Ureter (tissue), 1 donor: ENCODE measurements at places on chromosomes 13 and 19.
A peak's percentile ranks its signal among the peaks of the same experiment; 100 is the strongest.

- no peak for DNase-seq
These were observed 156.2 kb downstream of the DNAJC3 start for GRCh38 chr13:95833126-95833525.

- DNase-seq, result no peak
These were observed 20.3 kb downstream of the RDH8 start for GRCh38 chr19:10033614-10034013.

DNA sequence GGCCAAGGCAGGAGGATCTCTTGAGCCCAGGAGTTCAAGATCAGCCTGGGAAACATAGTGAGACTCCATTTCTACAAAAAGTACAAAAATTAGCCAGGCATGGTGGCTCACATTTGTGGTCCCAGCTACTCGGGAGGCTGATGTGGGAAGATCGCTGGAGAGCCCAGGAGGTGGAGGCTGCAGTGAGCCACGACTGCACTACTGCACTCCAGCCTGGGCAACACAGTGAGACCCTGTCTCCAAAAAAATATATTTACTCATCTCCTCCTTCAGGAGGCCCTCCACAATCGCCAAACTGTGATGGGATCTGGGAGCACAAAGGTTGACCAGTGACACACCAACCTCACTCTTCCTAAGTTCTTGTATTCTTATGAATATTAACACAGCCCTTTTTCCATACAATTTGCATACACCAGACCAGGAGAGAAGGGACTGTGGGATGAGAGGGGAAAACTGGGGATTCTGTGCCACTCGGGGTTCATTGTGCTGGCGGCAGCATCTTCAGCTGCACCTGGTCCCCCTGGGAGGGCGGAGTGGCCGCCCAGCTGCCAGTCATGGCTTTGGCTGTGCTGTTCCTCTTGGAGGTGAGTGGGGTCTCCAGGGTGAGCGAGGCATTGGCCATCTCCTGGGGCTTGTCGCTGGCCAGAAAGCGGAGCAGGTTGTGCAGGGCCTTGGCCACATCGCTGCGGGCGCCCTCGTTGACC lies 5.8 kb upstream of the OPA3 start:
- DNase-seq, result no peak

DNA sequence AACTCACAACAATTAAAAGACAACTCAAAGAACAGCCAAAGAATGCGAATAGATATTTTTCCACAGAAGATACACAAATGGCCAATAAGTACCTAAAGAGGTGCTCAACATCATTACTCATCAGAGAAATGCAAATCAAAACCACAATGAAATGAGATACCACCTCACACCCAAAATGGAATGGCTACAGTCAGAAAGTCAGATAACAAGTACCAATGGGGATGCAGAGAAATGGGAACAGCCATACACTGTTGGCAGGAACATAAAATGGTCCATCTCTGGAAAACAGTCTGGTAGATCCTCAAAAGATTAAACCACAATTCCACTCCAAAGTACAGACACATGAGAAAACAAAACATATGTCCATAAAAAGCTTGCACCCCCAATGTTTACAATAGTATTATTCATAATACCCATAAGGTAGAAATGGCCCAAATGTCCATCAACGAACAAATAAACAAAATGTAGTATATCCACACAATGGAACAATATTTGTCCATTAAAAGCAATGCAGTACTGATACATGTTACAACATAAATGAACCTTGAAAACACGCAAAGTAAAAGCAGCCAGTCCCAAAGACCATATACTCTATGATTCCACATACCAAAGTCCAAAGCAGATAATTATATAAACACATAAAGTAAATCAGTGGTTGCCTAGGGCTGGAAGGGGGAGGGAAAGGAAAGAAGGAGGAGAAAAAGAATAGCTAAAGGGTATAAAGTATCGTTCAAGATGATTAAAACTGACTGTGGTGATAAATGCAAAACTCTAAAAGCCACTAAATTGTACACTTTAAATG lies 19.6 kb downstream of the USP12 start:
- no peak for DNase-seq

GRCh38 chr13:22925881-22926747 lies 254.7 kb upstream of the SGCG start:
- DNase-seq, result peak; percentile 84

GRCh38 chr19:19948800-19949199 lies 48.1 kb downstream of the ZNF93 start:
- no peak for DNase-seq

DNA sequence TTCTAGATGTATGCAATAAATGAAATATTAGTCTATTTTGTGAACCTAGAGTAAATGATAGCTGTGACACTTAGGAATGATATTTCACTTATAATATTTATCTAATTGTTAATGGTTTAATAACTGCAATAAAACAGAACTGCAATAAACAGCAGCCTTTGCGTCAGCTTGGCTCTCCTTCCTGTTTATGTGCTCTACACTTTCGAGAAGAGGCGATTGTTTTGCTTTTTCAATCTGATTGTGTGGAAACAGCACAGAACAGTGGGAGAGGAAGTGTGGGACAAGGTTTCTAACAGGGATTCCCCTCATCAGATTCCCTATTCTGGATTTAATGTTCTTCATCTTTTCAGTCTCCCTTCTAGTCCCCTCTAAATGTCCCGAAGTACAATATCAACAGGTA lies 17.3 kb upstream of the TRPC4 start:
- DNase-seq, result no peak

DNA sequence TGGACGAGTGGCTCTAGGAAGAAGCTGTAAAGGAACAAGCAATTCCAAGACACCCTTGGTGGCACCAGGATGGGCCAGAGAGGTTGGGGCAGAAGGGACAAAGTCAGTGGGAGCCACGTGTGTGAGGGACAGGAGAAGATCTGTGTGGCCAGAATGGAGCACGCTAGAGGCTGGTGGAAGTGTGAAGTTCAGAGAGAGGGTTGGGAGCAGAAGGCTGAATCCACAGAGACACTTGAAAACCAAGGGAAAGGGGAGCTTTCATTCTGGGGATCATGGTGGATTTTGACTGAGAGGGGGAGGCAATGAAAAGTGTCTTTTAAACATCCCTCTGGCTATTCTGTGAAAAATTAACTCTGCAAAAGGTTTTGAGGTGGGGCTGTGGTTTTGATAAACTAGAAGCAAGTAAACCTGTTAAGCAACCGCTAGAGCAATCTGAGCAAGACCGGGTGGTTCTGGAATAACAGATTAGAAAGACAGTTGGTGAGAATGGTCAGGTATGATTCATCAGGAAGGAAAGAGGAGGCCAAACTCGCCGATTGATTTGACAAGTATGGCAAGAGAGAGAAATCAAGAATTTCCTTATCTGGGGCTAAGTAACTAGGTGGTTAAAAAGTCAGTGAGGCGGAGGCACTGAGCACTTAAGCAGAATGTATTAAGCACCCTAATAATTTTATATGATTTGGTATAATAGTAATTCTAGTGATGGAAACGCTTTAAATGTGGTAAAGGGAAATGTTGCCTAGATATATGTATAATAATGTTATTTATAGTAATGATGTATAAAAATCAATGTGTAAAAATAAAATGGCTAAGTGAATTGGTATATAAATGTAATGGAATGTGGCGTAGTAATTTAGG lies 140.0 kb downstream of the MYO16 start:
- DNase-seq, result peak; percentile 61

DNA sequence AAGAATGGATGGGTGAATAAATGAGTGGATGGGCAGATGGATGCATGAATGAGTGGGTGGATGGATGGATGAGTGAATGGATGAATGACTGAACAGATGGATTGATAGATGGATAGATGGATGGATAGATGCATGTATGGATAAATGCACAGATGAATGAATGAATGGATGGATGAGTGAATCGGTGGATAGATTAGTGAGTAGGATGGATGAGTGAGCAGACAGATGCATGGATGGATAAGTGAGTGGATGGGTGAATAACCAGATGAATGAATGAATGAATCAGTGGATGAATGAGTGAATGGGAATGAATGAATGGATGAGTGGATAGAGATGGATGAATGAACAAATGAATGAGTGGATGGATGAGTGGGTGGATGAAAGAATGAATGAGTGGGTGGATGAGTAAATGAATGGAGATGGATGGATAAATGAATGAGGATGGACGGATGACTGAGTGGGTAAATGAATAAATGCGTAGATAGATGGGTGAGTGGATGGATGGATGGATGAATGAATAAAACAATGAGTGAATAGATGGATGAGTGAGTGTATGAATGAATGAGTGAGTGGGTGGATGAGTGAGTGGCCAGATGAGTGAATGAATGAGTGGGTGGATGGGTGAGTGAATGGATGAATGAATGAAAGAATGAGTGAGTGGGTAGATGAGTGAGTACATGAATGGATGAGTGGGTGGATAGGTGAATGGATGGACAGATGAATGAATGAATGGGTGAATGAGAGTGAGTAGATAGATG lies 13.0 kb downstream of the GAS6 start:
- DNase-seq, result peak; percentile 13

GRCh38 chr19:55305491-55305890 lies 19.6 kb downstream of the TMEM150B start:
- DNase-seq, result no peak

DNA sequence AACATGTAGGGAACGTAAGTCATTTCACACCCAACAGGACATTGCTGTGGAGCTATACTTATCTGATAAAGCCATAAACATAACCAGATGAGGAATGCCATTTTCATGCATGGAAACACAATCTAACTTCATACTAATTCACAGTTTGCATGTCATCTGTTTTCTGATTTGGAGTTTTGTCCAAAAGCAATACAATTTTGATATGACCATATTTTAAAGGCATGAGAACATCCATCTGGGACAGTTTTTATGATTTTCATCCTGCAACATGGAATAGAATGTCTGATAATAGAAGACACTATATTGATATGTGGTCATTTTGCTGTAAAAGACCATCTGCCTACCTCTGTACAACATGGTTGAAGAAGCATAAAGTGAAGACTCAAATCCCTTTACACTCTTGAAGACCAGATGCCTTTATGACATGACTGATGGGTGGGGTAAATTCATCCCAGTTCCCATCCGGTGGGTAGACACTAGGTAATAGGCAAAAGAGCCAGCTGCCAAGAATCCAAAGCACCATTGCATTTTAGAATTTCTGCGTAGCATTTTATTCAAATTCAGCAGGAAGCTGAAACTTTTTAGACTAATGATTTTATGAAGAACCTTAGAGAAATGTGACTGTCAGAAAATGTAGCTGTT lies 309.8 kb downstream of the LMO7 start:
- no peak for DNase-seq

- no peak for DNase-seq
These were observed 57.4 kb downstream of the RUBCNL start for GRCh38 chr13:46329624-46330023.

- no peak for DNase-seq
These were observed 277.1 kb downstream of the KLF5 start for GRCh38 chr13:73335944-73336343.

DNA sequence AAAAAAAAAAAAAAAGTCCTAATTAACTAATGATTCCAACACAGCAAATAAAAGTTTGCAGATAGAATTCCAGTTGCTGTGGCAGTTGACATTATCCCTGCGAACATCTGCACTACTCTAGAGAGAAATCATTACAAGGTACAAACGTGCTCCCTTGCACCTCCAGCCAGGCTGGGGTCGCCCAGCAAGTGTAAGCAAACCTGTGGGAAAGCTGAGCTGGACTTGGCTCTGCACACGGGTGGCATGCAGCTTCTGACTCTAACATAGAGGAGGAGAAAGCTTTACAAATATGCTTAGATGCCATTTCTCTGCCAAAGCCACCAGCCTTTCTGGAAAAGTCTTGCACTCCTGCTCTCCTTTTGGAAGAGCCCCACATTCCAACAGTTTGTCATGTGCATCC lies 103.3 kb downstream of the CRYL1 start:
- DNase-seq, result no peak

DNA sequence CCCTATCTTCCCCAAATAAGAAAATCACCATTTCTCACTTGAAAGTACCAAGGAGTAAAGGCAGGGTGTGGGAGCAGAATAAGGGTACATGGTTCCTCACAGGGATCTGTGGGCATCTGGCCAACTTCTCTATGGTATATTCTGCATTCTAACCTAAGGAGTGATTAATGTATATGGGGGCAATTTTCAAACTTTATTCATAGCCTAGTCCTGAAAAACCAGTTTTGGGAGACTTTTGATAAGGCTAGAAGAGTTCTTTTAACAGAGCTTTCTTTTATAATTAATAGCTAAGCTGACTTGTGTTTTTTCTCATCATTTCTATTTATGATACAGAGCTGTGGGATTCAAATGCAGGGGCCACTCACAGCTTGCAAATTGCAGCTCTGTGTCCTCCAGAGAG lies 852 bp downstream of the SCEL start:
- DNase-seq, result no peak

GRCh38 chr13:111656439-111656838 lies 336.0 kb downstream of the TEX29 start:
- peak; percentile 6 for DNase-seq

GRCh38 chr19:31427857-31428256 lies 78.6 kb upstream of the TSHZ3 start:
- no peak for DNase-seq

DNA sequence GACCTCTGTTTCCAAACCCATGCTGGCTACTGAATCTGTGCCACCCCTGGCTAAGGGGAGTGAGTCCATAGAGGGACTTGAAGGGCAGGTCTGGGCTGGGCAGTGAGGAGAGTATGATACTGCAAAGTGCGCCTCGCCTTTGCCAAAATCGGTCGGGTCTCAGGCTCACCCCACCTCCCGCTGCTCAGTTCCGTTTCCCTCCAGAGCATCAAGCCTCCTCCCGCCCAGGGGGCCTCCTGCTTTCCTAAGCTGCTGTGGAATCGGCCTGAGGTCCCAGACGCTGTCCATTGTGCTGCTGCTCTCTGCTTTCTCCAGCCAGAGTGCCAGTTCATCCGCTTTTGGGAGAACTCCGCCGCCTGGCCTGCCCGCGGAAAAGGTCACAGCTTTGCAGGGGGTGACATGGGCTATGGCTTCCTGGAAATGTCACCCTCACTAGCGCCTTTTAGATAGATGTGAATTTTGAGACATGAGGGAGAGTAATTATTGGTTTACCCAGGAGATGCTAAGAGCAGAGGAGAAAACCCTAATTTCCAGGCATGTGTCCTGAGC lies 1418.4 kb downstream of the UQCRFS1 start:
- peak; percentile 48 for DNase-seq

- no peak for DNase-seq
These were observed 3.2 kb downstream of the RPL18A start for GRCh38 chr19:17862711-17863519.

DNA sequence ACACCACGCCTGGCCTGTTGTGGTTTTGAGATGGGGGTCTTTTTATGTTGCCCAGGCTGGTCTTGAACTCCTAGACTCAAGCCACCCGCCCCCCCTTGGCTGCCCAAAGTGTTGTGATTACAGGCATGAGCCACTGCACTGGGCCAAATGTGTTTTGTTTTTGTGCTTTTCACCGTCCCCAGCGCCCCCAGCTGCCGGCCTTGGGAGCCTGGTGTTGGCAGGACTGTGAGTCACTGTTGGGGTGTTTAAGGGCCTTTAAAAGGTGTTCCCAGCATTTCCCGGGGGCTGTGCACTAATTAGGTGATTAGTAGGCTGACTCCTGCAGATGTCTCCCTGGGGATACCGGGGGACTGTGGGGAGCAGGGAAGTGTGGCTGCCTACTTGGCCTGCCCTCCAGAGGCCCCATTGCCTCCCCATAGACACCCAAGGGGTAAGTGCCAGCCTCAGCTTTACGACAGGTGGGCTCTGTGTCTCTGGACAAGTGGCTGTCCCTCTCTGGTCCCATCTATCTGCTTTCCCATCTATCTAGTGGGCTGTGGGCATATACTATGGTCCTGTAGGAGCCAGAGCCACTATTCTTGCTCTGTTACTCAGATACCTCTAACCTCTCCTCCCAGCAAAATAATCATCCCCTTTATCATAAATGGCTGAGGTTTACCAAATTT lies 11.8 kb upstream of the TLE5 start:
- no peak for DNase-seq

GRCh38 chr19:29548483-29549085 lies 22.8 kb downstream of the VSTM2B start:
- no peak for DNase-seq
